ENCODE measurements at places on chromosomes 1 and 21.

DNA sequence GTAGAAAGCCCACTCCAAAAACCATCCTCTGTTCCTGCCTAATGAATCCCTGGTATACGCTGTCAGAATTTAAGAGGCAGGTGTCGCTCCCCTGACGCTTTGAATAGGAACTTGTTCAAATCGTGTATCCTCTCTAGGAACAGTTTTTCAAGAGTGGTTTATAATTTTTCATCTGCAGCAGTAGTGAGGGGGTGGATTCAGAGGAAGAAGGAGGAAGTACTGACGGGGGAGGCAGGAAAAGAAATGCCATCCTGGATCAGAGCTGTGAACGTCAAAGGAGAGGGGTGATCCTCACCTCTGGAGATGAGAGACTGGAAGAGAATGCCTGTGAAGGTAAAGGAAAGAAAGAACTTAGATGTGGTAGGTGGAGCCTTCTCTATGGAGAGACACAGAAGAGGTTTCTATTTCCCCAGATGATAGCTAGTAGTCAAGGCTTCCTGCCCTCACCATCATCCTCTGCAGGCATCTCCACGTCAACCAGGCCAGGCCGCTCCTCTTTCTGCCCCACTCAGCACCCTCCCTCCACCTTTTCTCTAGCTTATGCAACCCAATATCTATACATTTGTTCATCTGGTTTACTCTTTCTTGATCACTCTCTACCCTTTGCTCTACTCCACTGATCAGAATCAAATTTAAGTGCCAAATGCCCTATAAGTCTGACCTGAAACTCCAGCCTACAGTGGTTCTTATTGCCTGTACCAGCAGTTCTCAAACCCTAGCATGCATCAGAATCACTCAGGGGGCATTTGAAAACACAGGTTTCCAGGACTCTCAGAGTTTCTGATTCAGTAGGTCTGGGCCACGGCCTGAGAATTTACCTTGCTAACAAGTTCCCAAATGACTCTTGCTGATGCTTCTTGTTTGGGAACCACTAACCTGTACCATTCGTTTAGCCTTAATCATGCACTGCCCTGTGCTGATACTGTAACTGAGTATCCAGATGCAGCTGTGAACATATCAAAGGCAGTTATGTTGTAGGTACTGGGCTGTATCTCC lies 13.1 kb upstream of the BCL9 start:
- ATAC-seq: no peak

- ATAC-seq: peak; percentile 53
Observed at GRCh38 chr1:248752161-248753028, 3.2 kb downstream of the LYPD8 start.

GRCh38 chr1:46401154-46401913 lies 7.2 kb downstream of the FAAH start:
- no peak for ATAC-seq

DNA sequence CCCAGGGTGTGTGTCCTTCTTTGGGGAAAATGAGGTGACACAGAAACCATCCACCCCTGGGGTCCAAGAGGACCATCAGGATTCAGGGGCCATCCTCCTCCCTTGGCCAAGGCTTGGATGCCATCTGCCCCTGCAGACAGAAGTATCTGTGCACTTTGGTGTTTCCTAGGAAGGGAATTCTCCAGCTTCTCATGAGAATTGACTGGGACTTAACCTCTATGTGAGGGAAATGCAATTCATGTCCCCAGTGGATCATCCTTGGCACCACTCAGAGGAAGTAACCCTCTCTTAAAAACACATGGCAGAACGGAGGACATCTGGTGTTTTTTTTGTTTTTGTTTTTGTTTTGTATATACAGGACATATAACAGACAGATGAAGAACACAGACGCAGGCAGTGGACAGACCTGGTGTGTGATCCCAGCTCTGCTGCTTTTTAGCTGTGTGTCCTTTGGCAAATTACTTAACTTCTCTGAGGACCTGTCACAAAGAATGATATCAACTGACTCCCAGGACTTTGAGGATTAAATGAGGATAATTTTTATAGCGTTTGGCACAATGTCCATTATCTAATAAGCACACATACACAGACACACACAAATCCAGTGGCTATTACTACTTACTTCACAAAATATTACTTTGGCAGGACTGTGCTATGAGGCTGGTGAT lies 3.8 kb downstream of the TNN start:
- ATAC-seq: no peak

DNA sequence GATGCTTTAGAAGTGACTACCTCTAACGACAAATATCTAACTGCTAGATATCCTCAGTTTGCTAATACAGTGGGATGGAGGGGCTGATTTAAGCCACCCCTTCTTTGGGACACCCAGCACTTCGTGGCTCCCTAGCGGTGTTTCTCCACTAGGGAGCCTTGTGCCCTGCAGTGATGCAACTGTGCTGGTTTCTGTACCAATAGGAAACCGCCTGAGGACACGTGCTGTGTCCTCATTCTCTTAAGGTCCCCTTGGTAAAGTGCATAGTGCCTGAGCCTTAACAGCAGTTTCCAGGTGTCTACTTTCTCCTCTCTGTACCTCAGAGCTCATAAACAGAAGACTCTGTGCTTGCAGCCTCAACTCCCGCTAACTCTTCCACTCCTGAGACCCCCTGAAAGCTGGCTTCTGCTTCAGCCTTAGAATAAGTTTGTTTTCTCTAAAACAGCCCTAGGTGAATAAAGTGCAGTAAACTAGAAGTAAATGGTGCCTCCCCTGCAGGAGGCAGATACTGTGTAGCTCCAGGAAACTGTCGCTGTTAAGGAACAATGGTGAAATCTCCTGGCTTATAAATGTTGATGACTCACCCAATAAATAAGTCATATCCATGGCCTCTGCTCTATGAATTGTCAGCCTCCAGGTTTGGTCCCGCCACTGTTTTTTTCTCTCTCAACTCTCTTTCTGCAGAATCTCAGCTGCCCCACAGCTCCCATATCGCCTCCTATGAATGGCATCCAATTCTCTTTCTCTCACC lies 130.4 kb downstream of the AK5 start:
- ATAC-seq: peak; percentile 72

DNA sequence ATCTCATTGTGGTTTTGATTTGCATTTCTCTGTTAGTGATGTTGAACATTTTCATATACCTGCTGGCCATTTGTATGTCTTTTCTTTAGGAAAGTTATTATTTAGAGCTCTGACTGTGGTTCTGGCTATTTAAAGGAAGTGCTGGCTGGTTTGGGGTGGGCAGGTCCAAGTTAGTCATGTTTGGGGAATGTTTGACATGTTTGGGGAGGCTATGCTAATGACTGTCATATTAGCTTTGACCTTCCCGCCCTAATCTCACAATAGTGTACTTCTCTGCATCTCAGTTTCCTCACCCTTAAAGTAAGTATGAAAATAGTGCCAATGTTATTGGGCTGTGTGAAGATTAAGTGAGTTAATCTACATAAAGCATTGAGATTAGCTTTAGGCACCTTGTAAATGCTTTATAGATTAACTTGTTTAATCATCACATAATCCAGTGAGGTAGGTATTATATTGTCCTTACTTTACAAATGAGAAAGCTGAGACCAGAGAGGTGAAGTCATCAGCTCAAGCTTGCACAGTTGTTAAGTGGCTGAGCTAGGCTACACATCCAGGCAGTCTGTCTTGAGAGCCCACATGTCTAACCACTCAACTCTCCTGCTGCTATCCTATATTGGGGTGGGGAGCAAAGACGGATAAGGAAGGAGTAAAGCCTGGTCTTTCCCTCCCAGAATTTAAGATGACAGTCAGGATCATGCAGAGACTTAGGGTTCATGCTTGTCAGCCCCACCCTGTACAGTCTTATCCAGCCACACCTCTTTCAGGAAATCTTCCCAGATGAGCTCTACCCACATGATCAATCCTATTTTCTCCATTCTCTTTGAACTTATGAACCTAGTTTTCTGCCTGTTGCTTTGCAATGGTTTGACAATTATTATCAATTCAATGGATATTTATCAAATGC lies 22.8 kb upstream of the CRNN start:
- no peak for ATAC-seq

DNA sequence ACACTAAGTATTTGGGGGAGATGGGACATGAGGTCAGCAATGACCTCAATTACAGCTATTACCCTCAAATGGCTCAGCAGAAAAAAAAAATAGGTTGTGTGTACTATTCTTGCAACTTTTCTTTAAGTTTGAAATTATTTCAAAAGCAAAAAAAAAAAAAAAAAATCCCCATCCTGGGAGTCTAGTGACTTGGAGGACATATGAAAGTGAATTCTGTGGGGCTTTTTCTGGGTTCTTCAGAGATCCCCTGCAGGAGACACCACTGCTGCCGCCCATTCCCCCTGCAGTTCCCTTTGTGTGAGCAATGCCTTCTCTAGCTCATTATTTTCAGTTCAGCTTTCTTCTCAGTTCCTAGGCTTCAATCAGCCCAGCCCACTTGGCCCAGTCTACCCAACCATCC lies 16.7 kb downstream of the HSD11B1 start:
- ATAC-seq: no peak

- no peak for ATAC-seq
Observed at GRCh38 chr1:42038261-42038660, 114.9 kb upstream of the GUCA2B start.

- ATAC-seq: no peak
Observed at GRCh38 chr1:178792394-178792793, 67.3 kb downstream of the RALGPS2 start.

- peak; percentile 16 for ATAC-seq
Observed at GRCh38 chr1:161907265-161907664, 116.4 kb downstream of the OLFML2B start.

- ATAC-seq: no peak
Observed at GRCh38 chr1:76547916-76548315, 319.4 kb upstream of the ST6GALNAC5 start.

DNA sequence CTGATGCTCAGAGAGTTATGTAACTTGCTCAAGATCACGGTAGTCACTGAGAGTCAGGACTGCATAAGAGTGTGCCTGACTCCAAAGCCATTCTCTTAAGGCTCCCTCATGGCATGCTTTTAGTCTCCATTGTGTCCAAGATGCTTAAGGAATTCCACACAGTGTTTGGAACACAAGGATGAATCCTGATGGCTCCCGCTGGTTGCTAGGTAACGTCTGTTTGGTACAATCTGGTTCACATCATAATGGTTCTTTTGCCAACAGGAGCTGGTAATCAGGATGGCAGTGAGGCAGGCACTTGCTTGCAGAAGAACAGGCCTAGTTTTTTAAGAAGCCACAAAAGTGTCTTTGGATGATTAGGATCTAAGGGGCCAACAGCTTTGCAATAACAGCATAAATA lies 436.5 kb upstream of the DAB1 start:
- peak; percentile 54 for ATAC-seq

GRCh38 chr21:35234725-35235124 lies 185.6 kb upstream of the RUNX1 start:
- ATAC-seq: no peak

DNA sequence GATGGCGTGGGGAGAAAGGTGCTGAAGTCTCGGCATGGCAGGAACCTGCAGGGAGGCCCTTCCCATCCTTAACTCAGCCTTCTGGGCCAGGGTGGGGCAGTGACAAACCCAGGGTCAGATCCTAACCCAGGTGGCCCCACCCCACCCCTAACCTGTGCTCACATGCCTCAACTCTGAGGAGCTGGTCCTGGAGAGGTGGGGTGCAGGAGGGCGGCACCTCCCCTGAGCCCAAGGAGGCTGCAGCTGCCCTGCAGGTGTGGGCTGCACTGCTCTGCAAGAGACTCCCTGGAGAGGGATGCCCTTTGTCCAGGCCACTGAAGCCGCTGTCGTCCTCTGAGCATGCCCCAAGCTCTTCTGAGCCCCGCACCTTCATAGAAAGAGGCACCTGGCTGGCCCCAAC lies 15.2 kb upstream of the ADAMTSL4 start:
- ATAC-seq: no peak

DNA sequence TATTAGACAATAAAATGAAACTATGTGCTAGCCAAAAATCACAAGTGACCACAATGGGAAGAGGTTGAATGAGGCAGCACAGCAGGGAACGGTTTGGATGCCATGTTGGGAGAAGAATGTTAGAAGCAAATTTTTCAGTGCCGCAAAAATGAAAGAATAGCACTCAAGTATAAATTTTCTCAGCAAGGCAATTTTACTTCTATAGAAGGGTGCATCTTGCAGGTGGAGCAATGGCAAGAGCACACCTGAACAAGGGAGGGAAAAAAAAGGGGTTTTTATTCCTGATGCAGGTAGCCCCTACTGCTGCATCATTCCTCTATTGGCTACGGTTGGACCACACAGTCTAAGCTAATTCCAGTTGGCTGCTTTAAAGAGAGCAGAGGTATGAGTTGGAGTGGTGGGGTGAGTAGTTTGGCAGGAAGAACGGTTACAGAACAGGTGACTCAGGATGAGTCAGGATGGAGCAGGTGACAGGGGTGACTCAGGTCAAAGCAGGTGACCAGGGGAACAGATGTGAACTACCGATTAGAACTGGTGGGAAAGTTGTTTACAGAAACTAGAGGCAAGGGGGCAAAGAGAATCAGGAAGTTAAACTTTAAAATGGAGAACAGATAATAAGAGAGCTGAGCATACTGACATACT lies 301.1 kb upstream of the NRIP1 start:
- no peak for ATAC-seq

DNA sequence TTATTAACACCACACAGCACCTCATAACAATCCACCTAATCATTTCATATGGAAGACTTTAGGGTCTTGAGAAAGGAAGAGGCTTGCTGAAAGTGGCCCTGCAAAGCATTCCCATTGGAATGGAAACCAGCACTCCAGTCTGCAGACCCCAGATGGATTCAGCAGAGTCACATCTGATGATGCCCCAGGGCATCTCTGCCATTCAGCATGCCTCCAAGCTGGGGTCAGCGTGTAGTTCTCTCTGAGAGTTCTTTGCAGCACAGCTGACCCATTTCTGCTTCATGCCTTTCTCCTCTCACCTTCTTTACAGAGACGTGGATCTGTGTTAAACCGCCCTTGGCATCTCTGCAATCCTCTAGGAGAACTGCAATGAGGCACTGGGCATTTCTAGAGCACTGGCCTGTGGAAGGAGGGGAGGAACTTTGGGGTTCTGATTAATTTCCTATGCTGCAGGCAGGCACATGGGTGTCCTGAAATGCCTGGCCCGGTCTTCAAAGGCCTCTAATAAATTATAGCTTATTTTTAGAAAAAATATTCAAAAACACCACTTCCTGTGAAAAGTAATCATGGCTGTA lies 2.6 kb upstream of the LUZP1 start:
- no peak for ATAC-seq

- peak; percentile 50 for ATAC-seq
Observed at GRCh38 chr21:26843933-26844257, 1.3 kb downstream of the ADAMTS1 start.

- ATAC-seq: no peak
Observed at GRCh38 chr1:41017141-41018017, 4.1 kb downstream of the SLFNL1 start.

DNA sequence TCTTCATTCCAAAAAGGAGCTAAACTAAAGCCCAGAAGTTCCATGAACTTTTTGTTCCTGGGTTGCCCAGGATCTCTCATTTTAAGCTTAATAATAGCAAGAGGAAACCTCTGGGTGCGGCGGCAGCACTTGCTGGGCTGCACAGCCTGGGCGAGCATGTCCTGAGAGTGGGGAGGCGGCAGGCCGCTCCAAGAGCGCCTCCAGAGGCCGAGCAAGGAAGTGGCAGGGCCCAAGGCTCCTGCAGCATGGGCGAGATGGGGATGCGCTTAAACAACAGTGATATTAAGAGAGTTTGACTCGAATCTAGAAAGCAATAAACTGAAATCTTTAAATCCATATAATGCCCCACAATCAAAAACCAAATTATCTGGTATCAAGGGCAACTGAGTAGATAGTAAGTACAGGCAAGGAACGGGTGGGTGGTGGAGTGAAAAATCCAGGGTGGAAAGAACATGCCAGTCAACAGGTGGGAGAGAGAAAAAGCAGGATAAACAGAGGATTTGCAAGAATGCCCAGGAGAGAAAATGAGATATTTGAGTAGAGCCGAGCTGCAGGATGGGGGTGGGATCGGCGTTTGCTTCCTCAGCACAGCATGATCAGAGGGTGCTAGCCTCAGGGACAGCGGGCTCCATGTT lies 14.1 kb upstream of the TNR start:
- no peak for ATAC-seq
